Activated T-cell treated with anti-CD3 and anti-CD28 coated beads, Interleukin-2, amount 50 U/mL, for 72 hours (primary cell): ENCODE measurements at places on chromosomes 6 and 20.

DNA sequence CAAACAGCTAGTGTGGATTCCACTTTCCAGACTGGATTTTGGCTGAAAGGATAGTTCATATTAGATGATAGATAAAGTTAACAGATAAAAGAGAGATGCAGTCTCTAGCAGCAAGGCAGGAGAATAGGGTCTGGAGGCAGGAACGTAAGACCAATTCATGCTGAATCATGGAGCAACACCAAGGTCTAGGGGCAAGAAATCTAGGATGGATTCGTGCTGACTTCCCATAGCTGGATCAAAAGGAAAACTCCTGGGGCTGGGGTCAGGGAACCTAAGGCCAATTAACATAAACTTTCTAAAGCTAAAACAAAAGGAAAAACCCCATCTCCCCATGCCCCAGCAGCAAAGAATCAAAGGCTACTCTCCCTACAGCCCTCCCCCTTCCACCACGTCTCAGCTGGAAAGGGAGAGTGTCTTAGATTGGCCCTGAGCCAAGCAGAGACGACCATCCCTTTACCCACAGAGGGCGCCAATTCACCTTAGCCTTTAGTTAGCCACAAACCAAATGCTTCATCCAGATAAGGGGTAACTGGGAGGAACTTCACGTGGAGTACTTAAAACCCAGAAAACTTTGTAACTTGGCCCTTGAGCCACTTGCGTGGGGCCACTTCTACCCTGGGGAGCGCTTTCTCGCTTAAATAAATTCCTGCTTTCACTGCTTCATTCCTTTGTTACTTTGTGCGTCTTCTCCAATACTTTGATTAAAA, 7.6 kb downstream of the TREM1 start:
- DNase-seq, result peak; percentile 69

- DNase-seq, result no peak
Measured at GRCh38 chr6:139881236-139881635, 506.8 kb upstream of the CITED2 start.

DNA sequence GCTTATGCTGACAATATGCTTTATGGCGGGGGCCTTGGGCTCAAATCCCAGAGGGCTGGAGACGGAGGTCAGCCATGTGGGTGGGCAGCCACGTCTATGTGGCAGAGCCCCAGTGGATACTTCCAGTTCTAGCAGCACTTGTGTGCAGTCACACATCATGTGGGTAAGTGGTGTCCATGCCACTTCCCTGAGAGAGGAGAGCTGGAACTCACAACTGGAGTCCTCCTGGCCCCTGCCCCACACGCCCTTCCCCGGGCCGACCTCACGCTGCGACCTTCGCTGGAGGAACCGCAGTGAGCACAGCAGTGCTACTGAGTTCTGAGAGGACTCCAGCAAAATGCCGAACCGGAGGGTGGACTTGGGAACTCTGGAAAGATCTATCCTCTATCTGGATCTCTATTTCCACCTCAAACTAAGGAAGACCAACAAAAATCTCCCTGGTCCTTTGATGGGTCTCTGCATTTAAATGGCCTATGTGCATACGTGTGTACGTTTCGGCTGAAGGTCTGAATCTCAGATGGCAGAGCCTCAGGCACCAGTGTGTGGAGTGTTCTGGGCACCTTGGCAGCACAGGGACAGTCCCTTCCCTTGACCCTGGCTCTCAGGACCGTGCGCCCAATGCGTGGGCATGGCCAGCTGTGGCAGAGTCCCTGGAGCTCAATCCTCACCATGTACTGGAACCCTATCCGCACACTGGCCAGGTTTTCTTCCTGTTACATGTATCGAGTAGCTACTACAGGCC, 55.4 kb downstream of the GNAS-AS1 start:
- DNase-seq, result no peak

DNA sequence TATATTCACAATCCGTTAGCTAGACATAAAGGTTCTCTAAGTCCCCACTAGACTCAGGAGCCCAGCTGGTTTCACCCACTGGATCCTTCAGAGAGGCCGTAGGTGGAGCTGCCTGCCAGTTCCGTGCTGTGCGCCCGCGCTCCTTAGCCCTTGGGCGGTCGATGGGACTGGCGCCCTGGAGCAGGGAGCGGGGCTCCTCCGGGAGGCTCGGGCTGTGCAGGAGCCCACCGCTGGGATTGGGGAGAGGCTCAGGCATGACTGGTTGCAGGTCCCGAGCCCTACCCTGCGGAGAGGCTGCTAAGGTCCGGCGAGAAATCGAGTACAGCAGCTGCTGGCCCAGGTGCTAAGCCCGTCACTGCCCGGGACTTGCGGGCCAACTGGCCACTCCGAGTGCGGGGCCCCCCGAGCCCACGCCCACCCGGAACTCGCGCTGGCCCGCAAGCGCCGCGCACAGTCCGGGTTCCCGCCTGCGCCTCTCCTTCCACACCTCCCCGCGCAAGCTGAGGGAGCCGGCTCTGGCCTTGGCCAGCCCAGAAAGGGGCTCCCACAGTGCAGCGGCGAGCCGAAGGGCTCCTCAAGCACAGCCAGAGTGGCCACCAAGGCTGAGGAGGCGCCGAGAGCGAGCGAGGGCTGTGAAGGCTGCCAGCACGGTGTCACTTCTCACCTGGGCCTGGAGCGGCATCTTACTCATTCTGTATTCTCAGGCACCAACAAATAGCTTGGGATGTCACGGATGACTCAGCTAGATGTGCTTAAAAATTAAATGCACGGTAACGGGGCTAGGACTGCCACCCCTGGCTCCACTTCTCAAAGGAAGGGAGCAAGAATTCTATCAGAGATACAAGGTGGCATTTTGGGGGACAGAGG, 44.1 kb downstream of the IRF4 start:
- no peak for DNase-seq

GRCh38 chr20:1331101-1331500, 2.2 kb upstream of the SDCBP2 start:
- no peak for DNase-seq

DNA sequence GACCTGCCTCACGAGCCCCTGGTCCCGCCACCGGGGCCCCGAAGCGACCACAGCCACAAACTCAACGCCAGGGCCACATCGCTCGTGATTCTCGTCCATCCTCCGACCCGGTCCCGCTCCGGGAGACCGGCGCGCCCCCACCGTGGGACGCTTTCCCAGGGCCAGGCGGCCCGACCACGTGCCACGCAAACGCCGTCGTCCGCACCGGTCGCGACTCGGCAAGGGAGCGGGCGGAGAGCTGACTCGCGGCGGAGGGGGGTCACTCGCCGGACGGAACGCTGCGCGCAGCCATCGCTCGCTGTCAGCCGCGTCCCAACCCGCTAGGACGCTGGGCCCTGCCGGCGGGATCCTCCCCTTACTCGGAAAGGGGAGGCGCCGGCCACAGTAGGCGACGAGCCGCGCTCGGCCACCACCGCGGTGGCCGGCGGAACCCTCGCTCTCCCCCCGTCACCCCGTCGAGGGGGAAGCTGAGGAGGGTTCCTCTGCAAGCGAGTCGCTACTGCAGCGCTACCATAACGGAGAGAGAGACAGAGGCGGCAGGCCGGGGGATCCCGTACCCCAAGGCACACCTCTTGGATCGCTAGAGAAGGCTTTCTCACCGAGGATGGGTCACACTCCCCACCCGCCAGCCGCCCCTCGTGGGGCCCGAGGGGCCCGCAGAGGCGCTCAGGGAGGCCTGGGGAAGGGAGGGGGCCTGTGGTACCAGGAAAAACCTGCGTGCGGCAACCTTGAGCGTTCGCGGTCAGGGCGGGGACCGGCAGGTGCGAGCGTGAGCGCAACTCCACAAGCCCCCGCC, 511.8 kb upstream of the ZNF337 start:
- DNase-seq, result peak; percentile 30

DNA sequence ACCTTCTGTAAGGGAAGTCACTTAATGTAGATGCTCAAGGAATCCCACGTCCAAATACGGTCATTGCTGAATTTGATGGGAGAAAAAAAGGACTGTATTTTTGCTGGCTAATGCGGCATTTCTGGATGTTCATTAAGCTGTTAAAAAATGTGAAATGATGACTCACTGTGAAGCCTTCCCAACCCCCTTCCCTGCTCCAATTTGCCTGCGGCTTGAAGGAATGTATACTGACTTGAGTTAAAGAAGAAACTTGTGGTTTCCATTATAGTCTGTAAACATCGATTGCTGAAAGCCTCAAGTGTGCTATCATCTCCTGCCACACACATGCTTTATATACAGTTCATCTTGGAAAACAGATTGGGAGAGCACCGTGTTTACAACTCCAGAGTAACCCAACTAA, 249.1 kb upstream of the JAG1 start:
- DNase-seq, result no peak

DNA sequence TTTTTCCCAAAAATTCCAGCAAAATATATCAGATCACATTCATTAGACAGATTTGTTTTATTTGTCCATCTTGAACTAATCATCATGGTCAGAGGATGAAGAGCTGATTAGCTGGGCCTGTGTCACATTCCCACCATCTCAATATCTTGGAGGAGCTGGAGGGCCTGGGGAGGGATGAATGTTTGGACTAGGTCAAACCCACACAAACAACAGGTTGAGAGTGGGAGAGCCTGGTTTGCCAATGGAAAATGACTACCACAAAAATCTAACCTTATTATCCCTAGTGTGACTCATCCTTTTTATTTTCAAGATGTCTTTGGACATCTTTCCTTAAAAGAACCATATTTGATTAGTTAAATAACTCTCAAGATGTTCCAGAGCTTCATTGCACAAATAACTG, 242.4 kb downstream of the OGFRL1 start:
- no peak for DNase-seq
